ENCODE measurements at places on chromosomes 4 and X. TPM values are rescaled to one million over a fixed set of nuclear protein-coding genes. Genes with fewer than 3 reads are reported as not detected.

DNA sequence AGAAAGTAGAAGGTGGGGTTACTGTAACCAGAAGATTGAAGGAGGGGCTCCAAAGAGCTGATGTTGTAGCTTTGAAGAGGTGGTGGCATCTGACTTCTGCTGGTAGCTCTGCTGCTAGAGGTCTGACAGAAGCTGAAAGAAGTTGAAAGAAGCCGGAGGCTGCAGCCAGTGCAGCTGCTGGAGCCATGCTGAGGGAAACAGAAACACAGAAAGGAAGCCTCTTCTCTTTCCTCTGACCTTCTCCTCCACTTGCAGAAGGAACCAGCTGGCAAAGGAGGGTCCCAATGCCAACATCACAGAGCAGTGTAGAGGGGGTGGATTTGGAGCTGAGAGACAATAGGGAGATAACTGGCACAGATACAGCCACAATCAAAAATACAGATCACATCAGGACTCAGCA lies 89.3 kb upstream of the HHIP start:
- H3K4me3 ChIP-seq, result no peak overlapping the region
- H3K4me1 ChIP-seq, result no peaks in the 10 kb centered on the region
- DNase-seq, result no peak
- H3K27ac ChIP-seq, result no peak overlapping the region
- H3K36me3 ChIP-seq, result no peaks in the 10 kb centered on the region

GRCh38 chr4:3657902-3658529 lies 108.2 kb upstream of the ADRA2C start:
- H3K4me3 ChIP-seq, result 0 out of 3 replicates have a peak overlapping the region, but pooled peaks have one; percentile 40
- 0 out of 2 replicates have a peak, but pooled peaks cover 2% of the 10 kb centered on the region for H3K4me1 ChIP-seq
- no peak overlapping the region for H3K27ac ChIP-seq
- H3K27me3 ChIP-seq, result no peaks in the 10 kb centered on the region
- H3K36me3 ChIP-seq, result no peaks in the 10 kb centered on the region

DNA sequence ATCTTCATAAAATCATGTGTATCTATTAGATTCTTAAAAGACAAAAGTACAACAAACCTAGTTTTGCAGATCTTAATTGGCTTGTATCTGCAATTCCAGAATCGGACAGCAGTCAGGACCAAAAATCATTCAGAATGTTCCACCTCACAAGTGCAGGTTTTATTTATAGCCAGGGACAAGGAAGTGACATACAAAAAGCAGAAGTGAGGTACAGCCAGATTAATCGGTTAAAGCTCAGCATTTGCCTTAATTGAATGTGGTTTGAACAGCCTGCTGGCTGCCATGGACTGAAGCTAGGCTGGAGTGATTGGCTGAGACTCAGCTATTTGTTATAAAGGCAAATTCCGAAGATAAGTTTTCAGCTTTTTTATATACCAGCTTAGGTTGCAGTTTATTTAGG lies 932.6 kb downstream of the C4orf33 start:
- H3K27me3 ChIP-seq, result no peaks in the 10 kb centered on the region
- no peak for DNase-seq
- peaks cover 14% of the 10 kb centered on the region for H3K4me1 ChIP-seq
- peaks cover 18% of the 10 kb centered on the region for H3K36me3 ChIP-seq
- no peak overlapping the region for H3K27ac ChIP-seq

DNA sequence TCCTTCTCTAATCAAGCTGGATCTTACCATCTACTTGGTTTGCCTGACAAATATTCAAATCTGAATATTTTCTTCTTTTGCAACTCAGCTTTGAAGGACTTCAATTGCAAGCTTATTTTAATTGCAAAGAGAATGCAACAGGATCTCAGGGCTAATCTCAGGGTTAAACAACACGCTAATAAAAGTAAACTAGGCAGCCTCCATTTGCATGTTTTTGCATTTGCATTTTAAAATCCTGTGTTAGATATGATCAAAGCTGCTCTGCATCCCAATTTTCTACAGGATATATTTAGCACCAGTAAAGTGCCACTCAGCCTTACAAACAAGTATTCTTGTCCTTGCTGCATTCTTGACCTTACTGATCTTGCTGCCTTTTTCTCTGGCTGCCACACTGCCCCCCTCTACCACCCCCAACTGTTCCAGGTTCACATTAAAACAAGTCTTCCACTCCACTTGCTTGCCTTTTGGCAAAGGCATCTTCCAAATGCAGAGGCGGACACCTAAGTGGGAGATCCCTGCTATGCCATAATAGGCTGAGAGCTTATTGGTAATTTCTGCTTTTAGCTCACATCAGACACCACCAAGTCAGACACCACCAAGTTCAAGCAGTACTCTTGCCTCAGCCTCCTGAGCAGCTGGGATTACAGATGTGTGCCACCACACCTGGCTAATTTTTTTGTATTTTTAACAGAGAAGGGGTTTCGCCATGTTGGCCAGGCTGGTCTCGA lies 48.1 kb downstream of the GPRIN3 start:
- no peaks in the 10 kb centered on the region for H3K27me3 ChIP-seq
- no peak overlapping the region for H3K4me3 ChIP-seq
- H3K4me1 ChIP-seq, result peaks cover 11% of the 10 kb centered on the region
- H3K27ac ChIP-seq, result no peak overlapping the region
- DNase-seq, result no peak

Gene AREG
- total RNA-seq, result 0.24 TPM
